ENCODE measurements at places on chromosomes 3 and 15.
A peak's percentile ranks its signal among the peaks of the same experiment; 100 is the strongest.

DNA sequence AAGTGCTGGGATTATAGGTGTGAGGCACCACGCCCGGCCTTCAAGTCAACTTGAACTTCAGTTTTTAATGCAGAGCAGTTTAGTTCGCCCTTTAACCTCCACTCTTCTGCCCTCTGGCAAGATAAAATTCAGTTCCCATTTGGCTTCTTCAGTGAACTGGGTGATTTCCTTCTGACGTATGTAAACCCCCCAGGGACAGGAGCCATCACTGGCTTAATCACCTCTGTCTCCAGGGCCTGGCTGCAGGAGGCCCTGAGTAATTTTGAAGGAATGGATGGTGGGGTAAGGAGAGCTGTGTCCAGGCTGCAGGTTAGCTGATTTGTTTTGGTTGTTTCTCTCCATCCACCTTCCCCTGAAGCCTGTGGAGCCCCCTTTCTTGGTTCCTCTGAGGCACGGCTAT lies 11.9 kb downstream of the MCM2 start:
- DNase-seq = no peak

DNA sequence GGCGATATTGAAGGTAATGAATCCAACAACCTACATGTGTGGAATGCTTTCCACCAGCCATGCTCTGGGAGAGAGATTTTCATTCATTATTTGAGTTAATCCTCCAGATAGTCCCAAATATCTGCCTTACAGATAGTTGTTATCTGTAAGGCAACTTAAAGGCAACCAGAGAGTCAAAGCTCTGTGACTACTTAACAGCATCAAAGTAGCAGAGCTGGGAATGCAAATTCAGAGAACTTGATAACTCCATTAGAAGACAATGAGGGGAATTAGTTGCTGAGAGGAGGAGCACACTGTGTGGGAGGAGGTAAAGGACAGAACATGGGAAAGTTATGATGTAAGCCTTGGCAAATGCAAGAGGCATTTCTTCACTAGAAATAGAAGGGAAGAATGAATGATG lies 10.5 kb upstream of the CRBN start:
- no peak for DNase-seq

DNA sequence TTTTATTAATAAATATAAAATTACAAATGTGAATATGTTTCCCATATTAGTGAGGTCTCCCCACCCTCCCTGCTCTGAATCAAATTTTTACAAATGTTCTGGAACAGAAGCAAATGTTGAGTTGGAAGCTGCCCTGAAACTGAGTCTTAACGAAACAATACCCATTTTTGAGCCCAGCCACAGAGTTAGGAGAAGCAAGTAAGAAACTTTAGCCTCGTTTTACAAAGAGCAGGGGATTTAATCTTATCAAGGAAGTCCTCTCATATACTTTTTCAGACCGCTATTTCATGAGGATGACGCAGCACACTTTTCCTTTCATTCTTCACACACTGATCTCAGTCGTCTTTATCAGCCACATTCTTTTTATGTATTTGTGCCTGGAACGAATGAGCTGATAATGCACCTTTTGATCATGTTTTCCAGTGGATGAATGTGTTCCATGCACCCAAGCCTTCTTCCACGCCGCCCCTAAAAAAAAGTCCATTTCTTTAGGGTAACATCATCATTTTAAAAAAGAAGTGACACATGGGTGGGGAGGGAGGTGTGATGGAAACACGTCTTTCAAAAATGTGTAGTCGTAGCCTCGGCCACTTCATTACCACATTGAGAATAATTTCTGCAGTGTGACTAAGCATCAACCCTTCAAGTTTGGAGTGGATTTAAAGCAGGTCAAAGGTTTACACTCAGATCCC lies 48.1 kb downstream of the SETMAR start:
- no peak for DNase-seq

DNA sequence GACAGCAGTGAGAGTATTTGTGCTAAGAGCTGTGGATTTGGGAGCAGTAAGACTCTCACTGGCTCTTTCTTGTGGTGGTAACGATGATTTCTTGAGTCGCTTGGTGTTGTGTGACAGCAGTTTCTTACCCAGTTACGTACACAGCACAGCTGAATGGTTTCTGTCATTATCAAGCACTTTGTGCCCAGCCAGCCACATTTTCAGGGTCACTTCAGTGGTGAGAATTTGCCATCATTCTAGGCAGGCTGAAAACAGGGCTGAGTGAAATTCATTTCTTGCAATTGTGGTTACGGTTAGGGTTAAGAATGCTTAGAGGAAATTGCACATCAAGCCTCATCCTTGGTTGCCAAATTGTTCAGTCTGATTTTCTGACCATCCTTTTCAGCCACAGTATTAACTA lies 130.1 kb downstream of the RYR3 start:
- no peak for DNase-seq

- DNase-seq = no peak
These were observed 20.3 kb upstream of the PTPN9 start for GRCh38 chr15:75599401-75599800.

DNA sequence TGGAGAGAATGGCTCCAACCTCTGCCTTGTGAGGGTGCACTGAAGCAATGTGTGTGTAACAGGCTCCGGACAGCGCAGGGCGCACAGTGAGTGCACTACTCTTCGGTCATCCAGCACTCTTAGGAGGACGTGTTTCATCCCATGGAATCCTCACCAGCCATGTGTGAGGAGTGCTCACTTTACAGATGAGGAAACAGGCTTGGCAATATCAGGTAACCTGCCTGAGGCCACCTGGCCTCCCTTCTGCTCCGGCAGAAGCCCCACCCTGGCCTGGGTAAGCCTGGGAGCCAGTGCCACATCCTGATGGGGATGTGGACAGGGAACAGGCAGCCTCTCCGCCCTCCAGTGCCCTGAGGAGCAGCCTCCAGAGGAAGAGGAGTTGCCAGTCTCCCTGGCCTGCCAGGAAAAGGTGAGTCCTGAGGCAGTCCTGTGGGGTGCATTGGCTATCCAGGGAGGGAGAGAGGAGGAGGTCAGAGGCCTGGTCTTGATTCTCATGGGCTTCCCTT lies 39.4 kb upstream of the LIMD1 start:
- no peak for DNase-seq

DNA sequence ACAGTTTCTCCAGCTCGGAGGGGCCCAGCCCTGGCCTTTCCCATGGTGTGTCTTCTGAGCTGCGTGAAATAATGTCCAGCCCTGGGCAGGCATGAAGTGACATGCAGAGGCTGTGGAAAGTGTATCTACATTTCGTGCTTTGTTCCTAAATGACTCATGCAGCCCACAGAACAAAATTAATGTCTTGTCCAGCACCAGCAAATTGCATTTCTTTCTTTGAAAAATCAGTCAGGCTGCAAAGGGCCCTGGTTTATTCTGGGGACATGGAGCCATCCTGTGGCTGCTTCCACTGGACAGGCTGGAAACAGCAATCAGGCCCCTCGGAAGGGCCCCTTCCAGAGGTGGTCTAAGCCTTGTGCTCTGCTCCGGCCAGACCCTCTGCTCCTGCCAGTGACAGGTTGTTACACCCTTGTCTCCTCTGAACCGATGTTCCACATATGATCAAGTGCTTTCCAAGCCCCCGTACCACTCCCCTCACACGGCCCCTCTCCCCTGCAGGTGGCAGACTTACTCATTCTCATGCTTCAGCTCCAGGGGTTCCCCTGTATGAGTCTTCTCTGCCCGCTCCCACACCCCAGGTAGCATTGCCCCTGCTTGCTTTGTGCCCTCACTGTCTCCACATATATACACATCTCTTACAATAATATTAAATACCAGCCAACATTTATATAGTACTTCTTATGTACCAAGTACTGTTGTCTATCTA lies 33.7 kb downstream of the CRYGS start:
- DNase-seq = no peak

GRCh38 chr15:99090938-99091337 lies 13.9 kb upstream of the SYNM start:
- no peak for DNase-seq

- no peak for DNase-seq
These were observed 24.5 kb upstream of the ANKRD28 start for GRCh38 chr3:15822281-15822680.

- DNase-seq = no peak
These were observed 11.8 kb downstream of the VILL start for GRCh38 chr3:38002291-38002876.

- no peak for DNase-seq
These were observed 29.9 kb downstream of the IGSF10 start for GRCh38 chr3:151430821-151431484.

GRCh38 chr3:107962946-107963345 lies 127.9 kb downstream of the CD47 start:
- DNase-seq = no peak

DNA sequence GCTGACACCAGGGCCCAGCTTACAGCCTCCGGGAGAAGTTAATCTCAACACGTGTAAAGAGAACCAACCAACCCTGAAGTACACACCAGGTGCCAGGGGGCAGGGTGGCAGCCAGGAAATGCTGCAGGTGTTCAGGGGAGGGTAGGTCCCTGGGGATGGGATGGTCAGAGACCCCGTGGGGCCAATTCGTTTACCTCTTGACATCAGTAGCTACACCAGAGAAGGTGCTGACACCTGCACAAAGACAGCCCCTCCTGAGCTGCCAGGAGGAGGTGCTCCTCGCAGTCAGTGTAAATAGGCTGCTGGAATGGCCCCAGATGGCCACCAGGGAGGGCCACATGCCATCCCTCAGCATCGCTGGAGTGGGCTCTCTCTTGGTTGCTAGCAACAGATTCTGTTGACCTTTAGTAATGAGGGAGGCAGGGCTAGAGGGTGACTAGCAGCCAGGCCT lies 52.8 kb downstream of the CORO2B start:
- DNase-seq = no peak

DNA sequence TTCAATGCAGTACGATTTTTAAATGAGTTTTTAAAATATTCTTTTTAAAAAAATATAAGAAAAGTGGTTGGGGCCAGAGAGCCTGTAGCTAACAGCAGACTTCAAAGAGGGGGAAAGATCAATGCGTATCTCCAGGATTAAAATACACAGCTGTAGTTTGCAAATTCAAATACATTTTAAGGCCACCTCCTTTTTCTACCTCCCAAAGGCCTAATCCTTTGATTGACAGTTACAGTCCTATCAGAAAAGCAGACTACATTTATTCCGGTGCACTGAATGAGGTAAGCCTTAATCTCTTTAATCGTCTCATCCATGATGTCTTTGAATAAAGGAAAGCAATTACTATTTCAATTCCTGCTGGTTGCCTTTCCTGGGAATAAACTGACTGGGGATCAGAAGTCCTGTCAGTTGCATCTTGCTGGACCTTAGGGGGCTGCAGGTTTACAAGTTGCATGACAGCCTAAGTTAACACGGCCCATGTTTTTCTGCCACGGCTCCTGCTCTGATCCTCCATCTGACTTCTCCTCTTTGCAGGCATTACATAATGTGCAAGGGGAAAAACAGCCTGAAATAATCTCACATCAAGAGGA lies 51.7 kb downstream of the CADPS start:
- no peak for DNase-seq

- no peak for DNase-seq
These were observed 247.7 kb upstream of the CTNNB1 start for GRCh38 chr3:40951636-40952035.

DNA sequence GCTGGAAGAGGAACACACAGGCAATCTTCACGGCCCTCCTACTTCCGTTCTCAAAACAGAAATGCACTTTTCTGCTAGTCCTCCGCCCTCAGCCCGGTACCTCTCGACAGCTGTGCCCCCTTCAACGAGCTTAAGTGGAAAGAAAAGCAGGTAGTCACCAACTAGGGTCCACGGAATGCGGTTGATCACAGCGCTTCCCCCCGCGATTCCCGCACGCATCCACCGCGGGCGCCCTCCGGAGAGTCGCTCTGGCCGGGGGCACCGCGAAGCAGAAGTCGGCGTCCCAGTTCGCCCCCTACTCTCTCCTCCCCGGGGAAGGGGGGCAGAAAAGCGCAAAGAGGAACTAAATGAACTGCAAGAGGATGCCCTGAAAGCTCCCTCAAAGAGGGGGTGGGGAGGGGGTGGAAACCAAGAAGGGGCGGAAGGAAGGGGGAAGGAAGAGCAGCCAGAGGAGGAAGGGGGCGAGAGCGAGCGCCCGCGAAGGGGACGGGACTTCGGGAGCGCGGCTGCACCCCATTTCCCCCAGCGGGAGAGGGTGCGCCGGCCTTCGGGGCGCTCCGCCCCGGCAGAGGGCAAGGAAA lies 738 bp downstream of the ACAP2 start:
- DNase-seq = peak; percentile 59

GRCh38 chr3:169456900-169457299 lies 206.6 kb downstream of the MECOM start:
- DNase-seq = no peak

GRCh38 chr3:18057471-18058091 lies 315.1 kb upstream of the TBC1D5 start:
- no peak for DNase-seq

GRCh38 chr3:15493436-15493835 lies 28.1 kb downstream of the COLQ start:
- DNase-seq = no peak

GRCh38 chr3:16289144-16289889 lies 24.3 kb downstream of the OXNAD1 start:
- DNase-seq = no peak

DNA sequence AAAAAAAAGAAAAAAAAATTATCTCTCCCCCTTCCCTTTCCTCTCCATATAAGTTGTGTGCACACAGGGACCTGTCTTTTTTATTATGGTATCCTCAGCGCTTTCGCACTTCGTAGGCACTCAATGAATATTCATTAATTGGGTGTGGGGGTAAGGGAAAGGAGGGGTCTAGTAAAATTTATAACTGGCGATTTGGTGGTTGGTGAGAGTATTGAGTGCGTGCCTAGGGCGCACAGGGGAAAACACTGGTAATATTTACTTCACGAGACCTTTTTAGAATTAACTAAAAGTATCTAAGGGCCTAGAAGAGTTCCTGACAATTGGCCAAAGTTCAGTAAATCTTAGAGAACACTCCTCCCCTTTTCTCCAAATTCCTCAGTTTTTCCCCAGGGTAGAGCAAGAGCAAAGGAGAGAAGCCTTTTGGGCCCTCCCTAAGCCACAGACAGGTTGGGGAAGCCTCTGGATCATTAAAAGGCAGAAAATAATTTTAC lies 25.7 kb downstream of the TYRO3 start:
- DNase-seq = no peak

DNA sequence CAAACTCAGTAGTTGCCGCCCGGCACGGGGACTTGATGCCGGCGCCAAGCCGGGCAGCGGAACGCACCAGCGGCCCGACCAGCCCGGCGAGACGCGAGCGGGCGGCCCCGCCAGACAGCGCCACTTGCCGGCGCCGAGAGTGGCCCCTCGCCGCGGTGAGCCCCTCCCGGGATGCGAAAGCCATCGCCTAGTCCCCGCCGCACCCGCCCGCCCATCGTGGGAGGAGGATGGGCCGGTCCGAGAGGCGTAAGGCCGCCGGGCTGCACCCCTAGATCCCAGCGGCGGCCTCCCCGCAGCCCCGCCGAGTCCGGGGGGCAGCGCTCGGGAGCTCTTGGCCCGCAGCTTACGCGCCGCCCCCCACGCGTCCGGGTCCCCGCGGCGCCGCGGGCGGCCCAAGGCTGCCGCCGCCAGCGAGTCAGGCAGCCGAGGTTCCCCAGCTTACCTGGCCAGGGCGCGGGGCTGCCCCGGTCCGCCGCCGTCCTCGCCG lies 609 bp downstream of the GOLGA8A start:
- DNase-seq = peak; percentile 45

GRCh38 chr3:50324351-50325112 lies 2.0 kb upstream of the HYAL2 start:
- DNase-seq = peak; percentile 71
